SHP77 (cell line): ENCODE measurements at places on chromosomes 2 and 18.
A peak's percentile ranks its signal among the peaks of the same experiment; 100 is the strongest.

- no peak for DNase-seq
Measured at GRCh38 chr2:150686391-150686790, 198.9 kb upstream of the RND3 start.

DNA sequence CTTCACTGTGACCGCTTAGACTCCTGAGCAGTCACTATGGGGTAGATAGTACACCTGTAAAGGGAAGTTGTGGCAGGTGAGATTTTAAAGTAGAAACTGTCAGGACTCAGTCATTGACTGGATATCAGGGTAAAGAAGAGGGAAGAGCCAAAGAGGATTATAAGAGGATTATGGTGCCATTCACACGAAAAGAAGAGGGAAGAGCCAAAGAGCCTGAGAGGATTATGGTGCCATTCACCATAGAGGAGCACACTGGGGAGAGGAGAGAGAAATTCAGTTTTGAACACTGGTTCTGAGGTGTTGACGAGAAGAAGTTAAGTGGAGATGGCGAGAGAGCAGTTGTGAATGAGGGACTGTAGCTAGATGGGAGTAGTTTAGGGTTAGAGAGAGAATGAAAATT lies 16.9 kb upstream of the KCNJ13 start:
- DNase-seq, result no peak

DNA sequence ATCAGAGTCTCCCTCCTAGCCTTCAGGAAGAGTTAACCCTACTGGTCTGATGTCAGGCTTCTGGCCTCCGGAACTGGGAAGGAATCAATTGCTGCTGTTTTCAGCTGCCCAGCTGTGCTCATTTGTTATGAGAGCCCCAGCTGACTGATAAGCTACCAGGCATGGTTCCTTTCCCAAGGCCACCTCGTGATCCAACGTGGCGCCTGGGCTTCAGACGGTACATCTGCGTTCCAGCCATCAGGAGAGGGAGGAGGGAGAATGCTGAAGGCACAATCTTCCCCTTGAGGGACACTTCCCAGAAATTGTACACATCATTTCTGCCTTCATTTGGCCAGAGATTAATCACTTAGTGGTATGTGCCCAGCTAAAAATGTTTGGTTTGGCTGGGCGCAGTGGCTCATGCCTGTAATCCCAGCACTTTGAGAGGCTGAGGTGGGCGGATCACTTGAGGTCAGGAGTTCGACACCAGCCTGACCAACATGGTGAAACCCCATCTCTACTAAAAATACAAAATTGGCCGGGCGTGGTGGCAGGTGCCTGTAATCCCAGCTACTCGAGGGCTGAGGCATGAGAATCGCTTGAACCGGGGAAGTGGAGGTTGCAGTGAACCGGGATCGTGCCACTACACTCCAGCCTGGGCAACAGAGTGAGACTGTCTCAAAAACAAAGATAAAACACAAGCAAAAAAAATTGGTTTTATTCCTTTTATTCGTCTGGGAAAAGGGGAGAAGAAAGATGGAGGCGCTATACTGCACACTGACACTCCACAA lies 10.5 kb upstream of the ARMC9 start:
- no peak for DNase-seq

GRCh38 chr2:102442967-102443828 lies 20.2 kb downstream of the IL18RAP start:
- DNase-seq, result no peak

DNA sequence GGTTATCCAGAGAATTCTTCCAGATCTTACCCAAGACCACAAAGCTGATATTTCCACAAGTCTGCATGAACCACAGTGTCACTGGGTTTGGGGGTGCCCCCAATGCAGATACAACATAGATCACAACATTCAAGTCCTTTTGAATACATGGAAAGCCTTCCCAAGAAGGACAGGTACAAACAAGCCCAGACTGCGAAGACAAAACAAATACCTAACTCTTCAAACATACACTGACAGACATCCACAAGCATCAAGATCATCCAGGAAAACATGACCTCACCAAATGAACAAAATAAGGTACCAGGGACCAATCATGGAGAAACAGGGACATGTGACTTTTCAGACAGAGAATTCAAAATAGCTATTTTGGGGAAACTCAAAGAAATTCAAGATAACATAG lies 93.1 kb downstream of the MDH1 start:
- DNase-seq, result no peak

DNA sequence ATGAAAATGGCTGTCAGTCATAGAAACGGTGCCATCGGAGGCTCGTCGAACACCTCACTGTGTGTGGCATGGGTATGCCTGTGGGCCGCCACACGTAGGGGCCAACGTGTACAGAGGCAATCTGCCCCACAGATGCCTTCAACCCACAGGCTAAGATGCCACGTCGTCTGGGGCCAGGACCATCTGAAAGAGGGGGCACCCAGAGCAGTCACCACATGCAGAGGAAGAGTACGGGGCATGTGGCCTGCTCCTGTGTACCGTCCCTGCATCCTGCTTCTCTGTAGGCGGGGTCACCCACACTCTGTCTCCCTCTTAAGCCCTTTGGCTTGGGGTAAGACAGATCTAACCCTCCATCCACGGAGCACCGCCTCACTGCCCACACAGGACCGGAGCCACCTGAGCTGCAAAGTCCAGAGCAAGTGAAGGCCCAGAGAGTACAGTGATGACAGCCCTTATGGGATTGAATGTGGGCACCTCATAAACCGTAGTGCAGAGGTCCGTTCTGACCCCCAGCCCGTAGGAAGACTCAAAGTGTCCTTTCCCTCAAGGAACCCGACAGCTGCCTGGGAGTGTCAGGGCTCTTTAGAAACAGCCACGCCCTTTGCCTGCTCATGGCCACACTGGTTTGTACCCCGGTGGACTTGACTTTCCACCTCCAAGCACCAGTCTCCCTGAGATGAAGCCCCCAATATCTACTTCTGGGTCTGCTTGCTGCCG lies 66.2 kb downstream of the TWIST2 start:
- no peak for DNase-seq

DNA sequence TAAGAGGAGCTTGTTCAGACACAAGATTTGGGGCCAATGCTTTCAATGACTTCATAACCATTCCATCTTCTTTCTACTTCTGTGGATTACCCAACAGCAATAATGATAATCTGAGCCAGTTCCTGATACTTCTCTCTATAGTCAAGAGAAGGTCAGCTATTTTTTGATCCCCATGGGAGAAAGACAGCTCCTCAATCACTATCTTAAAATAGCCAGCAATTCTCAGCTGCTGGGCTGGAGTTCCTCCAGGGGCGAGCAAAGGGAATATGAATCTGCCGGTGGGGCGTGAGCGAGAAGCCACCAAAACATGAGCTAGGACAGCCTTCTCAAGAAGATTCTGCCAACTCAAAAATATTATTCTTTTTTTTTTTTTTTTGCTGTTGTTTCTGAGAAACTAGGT lies at the start of gene TMEM182:
TSS of gene TMEM182 (plus strand) at position 269 of the 400 bp plus-strand sequence. CDS start 187 bp downstream, outside the sequence.
- no peak for DNase-seq

GRCh38 chr2:227748079-227748478 lies 2.4 kb downstream of the SCYGR8 start:
- DNase-seq, result peak; percentile 16

DNA sequence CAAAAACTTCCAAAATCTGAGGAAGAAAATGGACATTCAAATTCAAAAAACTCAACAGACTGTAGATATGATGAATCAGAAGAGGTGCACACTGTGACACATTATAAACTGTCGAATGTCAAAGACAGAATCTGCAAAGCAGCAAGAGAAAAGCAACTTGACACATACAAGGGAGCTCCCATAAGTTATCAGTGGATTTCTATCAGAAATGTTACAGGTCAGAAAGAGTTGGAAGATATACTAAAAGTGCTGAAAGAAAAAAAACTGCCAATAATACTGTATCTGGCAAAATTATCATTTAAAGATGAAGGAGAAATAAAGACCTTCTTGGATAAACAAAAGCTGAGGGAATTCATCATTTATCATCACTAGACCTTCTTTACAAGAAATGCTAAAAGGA lies 102.7 kb downstream of the CAMKMT start:
- no peak for DNase-seq

DNA sequence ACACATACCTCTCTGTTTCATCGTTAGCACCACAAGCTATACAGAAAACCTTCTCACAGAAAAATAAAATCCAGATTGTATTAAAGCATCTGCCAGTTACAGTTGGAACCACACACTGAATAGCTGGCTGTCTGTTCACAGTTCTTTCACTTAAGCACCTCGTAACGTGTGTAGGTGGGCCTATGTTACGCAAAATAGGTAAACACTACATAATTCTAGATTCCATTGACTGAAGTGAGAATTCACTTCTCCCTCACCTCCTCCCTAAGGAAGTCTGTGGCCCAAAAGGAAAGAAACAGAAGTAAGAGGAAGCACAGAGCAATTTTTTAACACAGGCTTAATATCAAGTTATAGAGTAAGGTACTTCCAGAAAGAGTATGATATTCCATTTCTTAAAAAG lies 24.9 kb downstream of the PELI1 start:
- DNase-seq, result no peak

GRCh38 chr18:23740105-23740830 lies 51.0 kb downstream of the LAMA3 start:
- DNase-seq, result no peak

GRCh38 chr2:230898016-230898712 lies 26.9 kb downstream of the GPR55 start:
- DNase-seq, result no peak

- no peak for DNase-seq
Measured at GRCh38 chr18:35506024-35506712, 8.4 kb upstream of the INO80C start.

- DNase-seq, result peak; percentile 19
Measured at GRCh38 chr18:3454365-3455089, 4.6 kb downstream of the TGIF1 start.

DNA sequence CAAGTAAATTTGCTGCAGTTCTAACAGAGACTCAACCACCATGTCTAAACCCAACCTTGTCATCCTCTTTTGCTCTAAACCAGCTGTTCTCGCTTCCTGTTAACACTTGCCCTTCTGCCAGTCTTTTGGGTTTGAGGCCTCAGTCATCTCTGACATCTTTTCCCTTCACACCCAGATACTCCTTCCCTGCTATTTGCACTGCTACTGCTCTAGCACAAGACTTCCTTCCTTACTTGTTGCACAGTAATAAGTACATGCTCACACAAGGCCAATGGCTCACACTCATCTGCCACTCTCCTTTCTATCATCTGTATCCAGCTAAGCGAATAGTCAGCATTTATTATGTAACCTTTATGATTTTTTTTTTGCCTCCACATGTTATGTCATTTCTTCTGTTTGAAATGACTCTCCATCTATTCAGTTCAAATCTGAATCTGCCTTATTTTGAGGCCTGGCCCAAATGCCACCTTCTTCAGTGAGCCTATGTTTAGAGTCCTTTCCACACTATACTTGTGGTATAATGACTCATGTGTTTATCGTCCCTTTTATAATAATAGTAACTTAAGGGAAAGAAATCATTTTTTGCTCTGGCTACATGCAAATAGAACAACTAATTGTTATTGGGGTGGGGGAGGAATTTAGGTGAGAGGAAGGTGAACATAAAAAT lies 22.5 kb upstream of the CDKL4 start:
- DNase-seq, result no peak

GRCh38 chr2:96870626-96871255 lies 861 bp upstream of the SEMA4C start:
- DNase-seq, result no peak

DNA sequence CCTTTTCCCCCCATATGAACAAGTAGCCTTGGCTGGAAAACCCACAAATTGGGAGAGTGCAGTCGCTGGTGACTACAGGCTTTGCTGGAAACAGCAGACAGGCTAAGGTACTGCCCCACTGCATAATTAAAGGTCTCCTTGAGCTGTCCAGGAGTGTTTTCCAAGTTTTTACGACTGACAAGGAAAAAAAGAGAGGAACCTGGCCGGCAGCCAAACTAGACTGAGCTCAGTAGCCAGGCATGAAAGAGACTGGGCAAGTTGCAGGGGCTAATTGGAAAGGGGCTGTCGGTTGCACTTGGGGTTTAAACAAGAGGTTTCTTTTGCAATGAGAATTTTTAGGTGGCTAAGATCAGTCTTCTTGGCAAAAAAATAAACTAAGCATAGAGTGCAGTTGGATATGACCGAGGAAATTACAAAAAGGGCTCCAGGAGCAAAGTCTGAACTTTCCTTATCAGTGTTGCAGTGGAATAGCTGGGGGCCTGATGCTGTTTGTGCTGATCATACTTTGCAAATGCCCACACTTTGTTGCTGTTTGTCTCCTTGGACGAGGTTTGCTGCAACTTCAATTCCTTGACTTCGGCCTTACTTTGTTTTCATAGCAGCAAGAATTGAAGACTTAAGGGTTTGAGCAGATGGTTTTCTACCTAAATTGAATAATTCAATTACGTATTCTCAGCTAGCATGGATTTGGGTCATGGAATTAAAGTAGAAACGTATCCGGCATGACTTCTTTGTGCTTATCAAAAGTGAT lies 2.1 kb downstream of the GULP1 start:
- DNase-seq, result peak; percentile 81

GRCh38 chr2:85772019-85772745 lies 18.4 kb downstream of the ATOH8 start:
- DNase-seq, result peak; percentile 96

- no peak for DNase-seq
Measured at GRCh38 chr2:127381762-127382161, 6.0 kb downstream of the MAP3K2 start.

- DNase-seq, result no peak
Measured at GRCh38 chr2:120436460-120436739, 90.5 kb downstream of the INHBB start.

DNA sequence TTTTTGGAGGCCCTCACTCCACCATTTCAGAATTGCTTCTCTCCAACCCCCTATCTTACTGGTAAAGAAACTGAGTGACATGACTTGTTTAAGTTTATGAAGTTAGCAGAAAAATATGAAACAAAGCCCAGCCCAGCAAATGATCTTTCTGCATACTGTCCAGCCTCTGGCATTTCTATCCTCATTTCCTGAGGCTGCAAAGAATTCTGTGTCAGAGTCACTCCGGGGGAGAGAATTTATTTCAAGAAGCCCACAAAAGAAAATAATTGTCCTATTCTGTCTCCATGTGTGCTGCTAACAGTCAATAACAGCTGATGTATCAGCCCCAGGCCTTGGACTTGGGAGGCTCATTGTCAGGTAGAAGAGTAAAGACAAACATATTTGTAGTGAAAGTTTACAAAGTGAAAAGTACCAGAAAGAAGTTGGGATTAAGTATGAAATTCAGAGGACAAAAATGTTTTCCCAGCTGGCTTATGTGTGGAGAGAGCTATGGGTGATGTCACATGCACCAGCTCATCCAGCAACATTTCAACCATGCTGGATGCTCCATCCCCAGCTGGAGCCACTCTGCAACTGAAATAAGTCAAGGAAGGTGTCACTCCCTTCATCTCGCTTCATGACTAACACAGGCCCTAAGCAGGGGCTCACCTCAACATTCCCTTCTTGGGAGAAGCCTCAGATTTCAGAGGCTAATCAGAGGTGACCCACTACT lies 42.3 kb downstream of the TRABD2A start:
- DNase-seq, result no peak

DNA sequence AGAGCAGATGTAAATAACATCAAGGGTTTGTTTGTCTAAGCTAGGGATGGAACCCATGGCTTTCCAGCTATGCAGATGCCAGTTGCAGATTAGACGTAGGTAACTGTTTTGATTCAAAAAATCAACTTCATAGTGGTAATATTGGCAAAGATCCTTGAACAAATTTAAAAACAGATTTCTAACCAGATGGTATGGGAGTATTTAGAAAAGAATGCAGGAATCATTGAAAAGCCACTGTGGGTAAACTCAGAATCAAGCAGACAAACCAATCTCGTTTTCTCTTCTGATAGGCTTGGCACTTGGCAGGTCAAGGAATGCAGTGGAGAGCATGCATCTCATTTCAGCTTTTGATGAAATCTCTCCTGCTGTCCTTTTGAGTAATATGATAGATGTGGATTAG lies 377.5 kb downstream of the CLIP4 start:
- DNase-seq, result no peak

- DNase-seq, result peak; percentile 36
Measured at GRCh38 chr2:147135376-147135775, 709.5 kb upstream of the ACVR2A start.
